ENCODE measurements at places on chromosomes 13 and 19.

DNA sequence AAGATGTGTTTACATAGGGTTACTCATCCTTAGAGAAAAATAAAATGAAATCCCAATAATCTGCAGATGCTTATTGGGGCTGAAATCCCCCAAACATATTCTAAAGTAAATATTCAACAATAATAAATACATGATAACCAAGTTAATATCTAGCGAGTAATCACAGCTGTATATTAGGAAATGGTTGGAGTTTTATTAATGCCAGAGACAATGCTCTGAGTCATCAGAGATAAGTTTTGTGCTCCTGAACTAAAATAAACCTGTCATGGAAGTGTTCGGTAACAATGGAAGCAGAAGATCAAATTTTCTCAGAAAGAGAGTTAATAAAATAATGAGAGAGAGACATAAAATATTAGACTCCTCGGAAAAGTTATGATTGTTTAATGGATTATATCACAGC is 31.4 kb downstream of the FLT1 start:
- no peak for DNase-seq

GRCh38 chr13:99351772-99352171 is 44.6 kb upstream of the GPR183 start:
- DNase-seq: no peak

- DNase-seq: peak; percentile 91
These were observed 2.8 kb upstream of the TNNI3 start for GRCh38 chr19:55160128-55160985.

DNA sequence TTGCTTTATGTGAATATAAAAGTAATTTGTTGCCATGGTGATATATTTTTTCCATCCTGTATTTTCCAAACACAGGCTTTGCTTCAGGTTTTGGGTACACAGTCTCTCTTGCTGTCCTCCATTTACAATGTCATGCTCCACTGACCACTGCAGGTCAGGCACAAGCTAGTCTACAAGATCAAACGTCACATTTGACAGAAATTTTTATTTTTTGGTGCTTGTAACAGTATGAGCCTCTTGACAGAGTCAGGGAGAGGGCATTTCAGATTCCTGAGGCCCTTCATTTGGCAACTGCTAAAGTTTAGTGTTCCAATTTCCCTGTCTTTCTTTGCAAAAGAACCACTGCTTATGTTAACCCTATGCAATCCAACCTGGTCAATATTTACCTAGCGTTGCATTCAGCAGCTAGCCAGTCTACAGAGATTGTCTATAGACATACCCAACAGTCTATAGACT is 175.0 kb downstream of the RFC3 start:
- no peak for DNase-seq

DNA sequence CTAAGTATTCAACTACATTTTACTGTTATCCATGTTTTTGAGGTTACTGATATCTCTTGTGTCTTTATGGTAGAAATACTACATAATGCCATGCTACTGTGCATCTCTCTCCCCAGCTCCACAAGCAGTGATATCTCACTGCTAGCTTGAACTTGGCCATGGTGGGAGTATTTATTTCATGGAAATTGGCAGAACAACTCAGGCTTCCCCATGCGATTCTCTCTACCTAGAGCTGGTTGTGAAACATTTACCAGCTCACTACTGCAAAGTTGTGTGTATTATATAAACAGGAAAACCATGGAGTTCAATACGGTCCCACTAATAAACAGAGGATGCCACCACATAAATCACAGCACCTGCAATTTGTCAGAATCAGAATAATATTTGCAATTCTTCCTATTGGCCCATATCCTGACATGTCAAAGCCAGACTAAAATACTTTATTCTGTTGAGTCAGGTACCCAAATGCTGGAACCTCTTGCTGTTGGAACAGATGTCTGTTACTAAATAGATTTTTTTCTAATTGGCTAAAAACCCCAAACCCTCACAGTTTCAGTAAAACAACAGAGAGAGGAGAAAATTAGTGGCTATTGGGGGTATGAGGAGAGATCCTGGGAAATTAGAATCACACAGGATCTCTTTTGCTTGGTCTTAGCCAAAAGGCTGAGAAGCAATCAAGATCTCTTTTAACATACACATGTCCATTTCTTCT is 91.4 kb upstream of the SLC10A2 start:
- DNase-seq: no peak

DNA sequence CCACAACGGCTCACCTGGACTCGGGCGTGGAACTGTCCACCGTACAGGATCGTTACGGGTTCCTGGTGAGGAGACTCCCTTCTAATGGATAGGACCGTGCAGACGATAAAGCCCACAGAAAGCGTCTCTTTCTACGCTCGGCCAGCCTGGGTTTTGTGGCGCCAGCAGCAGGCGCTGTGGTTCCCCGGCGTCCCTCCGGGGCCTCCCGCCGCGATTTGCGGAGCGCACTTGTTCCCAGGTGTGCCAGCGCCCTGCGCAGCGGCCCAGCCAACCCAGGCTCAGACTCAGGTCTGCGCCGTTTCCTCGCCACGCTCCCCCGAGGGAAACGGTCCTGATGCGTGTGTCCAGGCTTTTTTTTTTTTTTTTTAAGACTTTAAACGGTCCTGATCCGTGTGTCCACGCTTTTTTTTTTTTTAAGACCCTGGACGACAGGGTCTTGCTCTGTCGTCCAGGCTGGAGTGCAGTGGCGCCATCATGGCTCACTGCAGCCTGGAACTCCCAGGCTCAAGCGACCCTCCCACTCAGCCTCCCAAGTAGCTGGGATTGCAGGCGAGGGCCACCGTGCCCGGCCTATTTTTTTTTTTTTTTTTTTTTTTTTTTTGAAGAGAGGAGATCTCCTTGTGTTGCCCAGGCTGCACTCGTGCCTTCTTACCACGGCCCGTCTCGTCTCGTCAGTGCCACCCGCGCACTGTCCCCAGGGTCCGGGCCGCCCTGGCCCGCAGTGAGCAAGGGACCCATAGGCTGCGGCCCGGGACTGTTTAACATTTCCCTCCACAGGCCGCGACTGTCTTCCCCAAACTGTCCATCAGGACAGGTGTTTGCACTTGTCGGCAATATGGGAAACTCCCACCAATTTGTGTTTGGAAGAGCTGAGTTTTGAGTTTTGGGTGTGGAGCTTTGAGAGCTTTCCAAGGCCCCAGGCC is 23.8 kb downstream of the GJA3 start:
- DNase-seq: no peak

DNA sequence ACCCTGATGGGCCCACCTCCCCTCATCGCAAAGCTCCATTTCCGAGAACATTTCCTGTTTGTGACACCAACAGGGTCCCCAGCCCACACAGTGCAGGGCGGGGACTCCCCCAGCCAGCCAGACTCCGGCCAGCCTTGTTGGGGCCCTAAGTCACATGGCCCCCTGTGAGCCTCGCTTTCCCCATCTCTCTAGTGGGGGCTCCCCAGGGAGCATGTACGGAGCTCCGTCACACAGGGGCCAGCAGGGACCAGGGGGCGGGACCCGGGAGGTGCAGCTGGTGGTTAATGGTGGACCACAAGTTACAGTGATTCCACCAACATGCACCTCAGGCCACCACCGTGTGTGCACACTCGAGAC is 1.7 kb downstream of the TBXA2R start:
- DNase-seq: no peak

DNA sequence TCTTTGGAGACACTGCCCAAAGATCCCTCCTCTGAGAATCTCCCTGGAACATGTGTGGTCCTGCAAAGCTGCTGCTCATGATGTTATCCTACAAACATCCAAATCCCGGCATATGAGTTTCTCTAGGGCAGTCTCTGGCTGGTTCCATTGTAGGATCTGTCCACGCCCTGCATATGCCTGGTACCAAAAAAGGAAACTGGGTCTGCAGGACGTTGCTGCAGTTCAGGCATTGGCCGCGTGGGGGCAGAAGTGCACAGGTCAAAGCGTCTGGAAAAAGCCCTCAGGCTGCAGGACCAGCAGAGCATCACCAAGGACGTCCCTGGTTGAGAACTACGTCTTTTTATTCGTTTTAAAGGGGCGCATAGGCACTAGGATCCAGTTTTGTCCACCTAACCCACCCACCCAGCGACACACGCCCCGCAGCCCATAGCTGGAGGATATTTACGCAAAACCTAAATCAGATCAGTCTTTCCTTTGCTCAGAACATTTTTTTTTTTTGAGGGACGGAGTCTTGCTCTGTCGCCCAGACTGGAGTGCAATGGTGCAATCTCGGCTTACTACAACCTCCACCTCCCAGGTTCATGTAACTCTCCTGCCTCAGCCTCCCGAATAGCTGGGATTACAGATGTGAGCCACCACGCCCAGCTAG is 12.9 kb upstream of the ZNF564 start:
- peak; percentile 89 for DNase-seq

DNA sequence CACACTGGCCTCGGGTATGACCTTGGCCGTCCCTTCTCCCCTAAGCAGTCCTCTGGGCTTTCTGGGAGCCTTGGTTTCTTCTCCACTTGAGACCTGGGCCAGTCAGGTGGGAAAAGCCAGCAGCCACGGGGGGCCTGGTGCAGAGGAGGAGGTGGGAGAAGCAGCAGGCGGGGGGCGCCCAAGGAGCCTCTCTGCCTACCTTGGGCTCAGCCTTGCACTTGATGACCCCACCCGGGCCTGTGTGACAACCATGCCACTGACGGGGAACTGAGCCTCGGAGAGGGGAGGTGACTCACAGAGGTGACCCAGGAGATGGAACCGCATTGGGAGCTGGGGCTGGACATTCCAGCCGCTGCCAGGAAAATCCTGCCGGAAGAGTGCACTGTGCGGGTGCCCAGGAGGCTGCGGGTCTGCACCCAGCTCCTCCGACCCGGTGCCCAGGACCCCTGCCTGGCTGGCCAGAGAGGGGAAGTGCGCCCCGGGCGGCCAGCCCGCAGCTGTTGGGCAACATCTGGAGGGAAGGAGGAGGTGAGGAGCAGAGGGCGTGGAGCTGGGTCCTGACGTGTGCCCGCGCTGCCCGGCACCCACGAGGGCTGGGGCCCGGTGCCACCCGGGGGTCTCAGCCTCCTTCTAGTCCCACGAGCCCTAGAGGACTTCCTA is 23.4 kb upstream of the SLC7A10 start:
- peak; percentile 93 for DNase-seq

GRCh38 chr19:30479231-30479630 is 107.0 kb downstream of the ZNF536 start:
- no peak for DNase-seq

GRCh38 chr13:41107584-41108014 is 25.0 kb downstream of the KBTBD6 start:
- DNase-seq: no peak

- no peak for DNase-seq
These were observed 207.9 kb upstream of the CSNK1A1L start for GRCh38 chr13:37313372-37313771.

GRCh38 chr19:28956961-28957360 is 256.0 kb downstream of the UQCRFS1 start:
- no peak for DNase-seq

- no peak for DNase-seq
These were observed 47.2 kb upstream of the EPHX3 start for GRCh38 chr19:15279326-15279904.

DNA sequence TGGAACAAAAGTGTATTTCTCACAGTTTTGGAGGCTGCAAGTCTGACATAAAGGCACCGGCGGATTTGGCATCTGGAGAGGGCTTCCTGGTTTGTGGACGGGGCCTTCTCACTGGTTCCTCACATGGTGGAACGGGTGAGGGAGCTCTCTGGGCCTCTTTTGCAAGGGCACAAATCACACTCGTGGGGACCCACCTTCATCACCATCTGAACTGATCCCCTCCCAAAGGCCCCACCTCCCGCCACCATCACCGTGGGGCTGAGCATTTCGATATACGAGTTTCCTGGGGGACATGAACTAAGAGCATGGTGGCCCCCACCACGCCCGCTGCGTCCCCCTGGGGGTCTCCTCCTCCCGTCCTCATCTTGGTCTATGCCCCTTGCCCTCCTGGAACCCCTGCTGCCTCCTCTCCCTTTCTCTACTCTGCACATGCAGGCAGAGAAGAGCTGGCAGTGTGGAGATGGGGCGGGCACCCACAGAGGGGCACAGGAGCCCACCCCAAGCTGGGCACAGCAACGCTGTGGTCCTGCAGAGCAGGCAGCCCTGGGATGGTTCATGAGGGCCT is 20.8 kb upstream of the SPACA7 start:
- no peak for DNase-seq

DNA sequence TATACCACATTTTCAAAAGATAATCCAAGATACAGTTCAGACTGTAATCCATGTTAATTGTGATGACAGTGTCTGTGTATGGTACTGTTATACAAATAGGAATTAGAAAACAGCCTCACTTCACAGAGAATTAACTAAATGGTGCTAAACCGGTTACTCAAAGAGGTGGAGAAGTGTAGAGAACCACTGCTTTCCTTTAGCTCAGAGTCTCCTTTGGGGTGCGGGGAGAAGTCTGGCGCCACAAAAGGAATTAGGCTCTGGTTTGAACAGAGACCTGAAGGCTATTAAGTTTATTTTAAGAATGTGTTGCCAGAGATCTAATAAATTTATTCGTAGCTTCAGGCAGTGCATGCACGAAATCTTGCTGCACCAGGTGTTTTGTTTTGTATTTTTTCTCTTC is 65.8 kb downstream of the FREM2 start:
- no peak for DNase-seq

GRCh38 chr13:101291206-101291605 is 125.1 kb downstream of the NALCN start:
- no peak for DNase-seq

DNA sequence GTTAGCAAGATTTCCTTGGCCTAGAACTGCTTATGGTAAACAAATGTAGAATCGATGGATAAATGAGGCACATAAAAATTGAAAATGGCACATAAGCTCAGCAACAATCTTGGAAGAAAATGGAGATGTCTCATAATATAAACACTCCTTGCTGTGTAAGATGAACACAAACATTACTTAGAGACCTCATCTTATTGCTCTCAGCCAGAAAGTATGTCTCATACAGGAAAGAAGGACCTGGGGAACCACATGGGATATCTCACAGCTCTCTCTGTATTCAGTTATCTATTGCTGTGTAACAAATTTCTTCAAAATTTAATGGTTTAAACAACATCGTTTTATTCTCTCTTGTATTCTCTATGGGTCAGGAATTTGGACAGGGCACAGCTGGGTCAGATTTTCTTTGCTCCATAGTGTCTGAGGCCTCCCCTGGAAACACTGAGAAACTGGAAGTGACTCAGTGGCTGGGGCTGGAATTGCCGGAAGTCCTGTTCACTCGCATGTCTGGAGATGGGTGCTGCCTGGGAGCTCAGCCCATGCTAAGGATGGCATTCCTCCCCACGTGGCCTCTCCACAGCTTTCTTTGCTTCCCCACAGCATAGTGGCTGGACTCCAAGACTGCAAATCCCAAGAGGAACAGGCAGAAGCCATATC is 105.1 kb downstream of the NUFIP1 start:
- no peak for DNase-seq
